Islet precursor cell (in vitro differentiated cells): ENCODE measurements at places on chromosomes 16 and 17.

- peak; percentile 75 for DNase-seq
Observed at GRCh38 chr17:27980043-27980442, 62.4 kb upstream of the NLK start.

- DNase-seq = peak; percentile 94
Observed at GRCh38 chr17:79728169-79728907, 2.4 kb upstream of the ENPP7 start.

DNA sequence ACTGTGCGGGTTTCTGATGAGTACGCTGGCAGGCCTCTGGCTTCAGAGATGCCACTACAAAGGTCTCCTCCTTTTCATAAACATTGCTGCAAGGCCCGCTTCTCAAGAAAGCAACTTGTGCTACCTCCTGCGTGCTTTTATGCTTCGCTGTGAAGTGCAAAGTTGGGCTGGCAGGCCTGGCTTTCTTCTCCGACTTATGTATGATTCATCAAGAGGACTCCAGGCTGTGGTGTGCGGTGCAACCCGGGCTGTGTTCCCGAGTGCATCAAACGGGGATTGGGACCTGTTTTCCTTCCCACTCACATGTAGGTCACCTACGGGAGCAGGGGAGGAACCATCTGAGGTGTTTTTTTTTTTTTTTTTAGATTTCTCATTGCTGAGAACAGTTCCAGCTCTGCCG, 534.1 kb downstream of the WWOX start:
- DNase-seq = peak; percentile 88

DNA sequence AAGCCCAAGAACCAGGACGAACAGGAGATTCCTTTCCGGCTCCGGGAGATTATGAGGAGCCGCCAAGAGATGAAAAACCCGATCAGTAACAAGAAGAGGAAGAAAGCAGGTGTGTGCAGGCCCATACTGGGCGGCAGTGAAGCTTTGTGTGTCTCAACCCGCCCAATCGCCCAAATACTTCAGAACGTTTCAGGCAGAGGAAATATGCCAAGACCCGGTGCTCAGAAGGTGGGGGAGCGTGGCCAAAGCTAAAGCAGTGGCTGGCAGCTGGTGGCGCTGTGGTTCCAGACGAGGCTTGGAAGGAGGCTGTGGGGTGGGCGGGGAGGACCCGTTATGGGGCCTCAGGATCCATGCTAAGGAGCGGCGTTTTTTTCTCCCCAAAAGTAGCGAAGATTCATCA, 1.2 kb downstream of the CCDC137 start:
- peak; percentile 69 for DNase-seq

- no peak for DNase-seq
Observed at GRCh38 chr17:60559659-60559994, 33.6 kb upstream of the APPBP2 start.

GRCh38 chr17:27569884-27570577, 61.0 kb upstream of the LGALS9 start:
- no peak for DNase-seq

DNA sequence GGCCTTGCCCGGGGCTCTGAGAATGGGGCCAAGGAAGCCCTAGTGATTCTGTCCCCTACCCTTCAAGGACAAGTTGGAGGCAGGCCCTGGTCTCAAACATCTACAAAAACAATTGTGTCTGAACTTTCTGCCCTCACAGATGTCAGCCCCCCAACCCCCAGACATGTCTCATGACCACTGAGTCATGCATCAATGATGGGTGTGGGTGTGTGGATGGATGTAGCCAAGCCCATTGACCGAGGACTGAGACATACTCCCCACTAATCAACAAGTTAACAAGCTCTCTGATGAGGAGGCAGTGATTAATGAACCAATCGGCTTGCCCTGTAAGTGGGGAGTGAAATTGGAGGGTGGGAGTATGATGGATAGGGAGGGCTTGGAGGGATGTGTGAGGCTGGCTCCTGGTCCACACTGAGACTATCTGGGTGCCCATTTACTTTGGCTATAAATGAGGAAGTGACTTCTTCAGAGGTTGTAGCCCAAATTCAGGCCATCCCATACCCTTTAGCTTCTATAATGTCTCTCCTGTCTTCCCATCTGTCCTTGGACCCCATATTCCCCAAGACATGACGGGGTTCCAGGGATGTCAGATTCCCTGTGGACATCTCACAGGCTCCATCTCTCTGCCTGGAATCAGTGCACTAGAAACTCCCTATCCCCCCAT, 97.1 kb upstream of the TMEM97 start:
- no peak for DNase-seq

DNA sequence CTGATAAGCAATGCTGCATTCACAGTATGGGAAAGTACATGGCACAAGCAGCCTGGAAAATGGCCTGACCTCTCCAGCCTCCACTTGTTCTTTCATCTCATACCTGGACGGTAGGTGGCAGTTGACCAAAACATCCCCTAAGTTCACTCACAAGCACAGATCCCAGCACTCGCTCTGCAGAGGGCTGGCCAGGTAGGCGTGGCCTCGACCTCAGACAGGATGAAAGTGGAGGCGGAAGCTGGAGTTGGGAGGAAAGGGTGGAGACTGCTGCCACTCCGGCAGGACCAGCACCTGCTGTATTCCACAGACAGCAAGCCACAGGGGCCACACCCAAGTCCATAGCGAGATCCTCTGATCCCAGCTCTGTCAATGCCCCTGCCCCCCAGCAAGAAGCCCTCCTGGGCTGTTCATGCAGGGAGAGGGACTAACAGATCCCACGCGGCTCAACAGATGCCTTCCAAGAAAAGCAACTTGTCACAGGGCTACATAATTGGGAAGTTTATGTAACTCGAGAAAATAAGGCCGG, 31.3 kb downstream of the ZCCHC14 start:
- peak; percentile 99 for DNase-seq

GRCh38 chr16:62066747-62067146, 30.5 kb upstream of the CDH8 start:
- no peak for DNase-seq

- no peak for DNase-seq
Observed at GRCh38 chr17:39194985-39195524, 2.4 kb downstream of the CACNB1 start.

DNA sequence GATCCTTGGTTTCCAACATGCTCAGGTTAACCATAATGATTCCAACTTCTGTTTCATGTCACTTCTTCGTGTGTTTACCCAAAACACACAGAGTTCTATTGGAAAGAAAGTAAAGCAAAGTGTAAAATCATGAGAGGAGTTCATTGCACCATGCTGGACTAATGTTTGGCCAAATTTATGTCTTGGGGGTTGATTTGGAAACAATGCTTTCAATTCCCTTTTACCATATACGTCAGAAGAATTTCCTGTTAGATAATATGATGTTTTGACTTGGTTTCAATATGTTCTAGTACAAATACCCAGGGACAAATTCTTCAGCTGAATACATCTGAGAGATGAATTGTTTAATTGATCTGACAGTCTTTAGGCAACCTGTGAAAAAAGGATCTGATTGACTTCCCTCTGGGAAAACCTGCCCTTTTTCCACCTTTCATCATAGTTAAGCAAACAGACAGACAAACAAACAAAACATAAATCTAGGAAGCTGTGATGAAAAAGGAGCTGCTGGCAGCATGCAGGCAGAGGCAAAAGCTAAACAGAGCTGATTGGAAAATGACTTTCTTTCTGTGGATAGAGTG, 26.0 kb upstream of the MPHOSPH6 start:
- no peak for DNase-seq

- no peak for DNase-seq
Observed at GRCh38 chr17:78818932-78819331, 21.7 kb downstream of the USP36 start.

DNA sequence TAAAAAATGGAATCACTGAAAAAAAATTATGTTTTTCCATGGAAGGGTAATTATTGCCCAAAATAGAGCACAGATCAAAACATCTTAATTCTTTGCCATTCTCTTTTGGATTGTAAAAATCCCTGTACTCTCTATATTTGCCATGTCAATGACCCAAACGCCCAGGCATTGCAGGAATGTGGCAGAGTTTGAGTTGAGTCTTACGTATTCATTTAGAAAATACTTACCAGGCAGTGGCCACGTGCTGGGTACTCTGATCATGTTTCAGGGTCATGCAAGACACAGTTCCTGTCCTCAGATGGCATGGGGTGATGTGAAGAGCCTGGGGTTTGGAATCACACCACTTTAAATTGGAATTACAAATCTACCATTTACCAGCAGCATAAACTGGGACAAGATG, 267.7 kb downstream of the ABCC12 start:
- DNase-seq = peak; percentile 84

GRCh38 chr17:73834684-73835343, 190.6 kb upstream of the SDK2 start:
- DNase-seq = no peak

DNA sequence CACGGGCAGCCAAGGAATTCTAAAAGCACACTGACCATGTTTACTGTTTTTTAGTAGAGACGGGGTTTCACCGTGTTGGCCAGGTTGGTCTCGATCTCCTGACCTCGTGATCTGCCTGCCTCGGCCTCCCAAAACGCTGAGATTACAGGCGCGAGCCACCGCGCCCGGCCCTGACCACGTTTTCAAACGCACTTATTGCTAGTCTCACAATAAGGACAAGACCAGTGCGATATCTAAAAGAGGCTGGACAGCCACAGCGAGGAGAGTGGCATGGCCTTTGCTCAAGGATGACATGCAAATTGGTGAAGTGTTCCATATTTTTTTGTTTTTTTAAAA, 35.0 kb upstream of the CLEC18B start:
- no peak for DNase-seq

DNA sequence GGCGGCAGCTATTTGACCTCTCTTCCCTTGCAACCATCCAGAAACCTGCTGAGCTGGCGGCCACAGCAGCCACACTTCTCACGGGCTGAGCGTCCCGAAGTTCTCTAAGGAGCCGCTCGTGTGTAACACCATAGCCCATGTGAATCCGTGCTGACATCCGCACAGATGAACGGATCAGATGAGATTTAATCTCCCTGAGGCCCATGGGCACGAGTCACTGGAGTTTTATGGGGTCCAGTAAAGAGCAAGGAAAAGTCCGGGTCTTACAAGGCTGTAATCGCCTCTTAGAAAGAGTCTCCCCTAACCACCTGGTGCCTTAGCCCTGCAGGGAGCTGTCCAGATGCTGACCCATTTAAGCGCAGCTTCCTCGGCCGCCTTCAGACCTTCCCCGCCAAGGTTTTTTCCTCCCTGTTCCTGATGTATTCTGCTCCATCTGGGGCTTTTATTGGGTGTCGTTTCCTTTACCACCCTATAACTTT, 5.5 kb upstream of the CACNG5 start:
- DNase-seq = peak; percentile 91

DNA sequence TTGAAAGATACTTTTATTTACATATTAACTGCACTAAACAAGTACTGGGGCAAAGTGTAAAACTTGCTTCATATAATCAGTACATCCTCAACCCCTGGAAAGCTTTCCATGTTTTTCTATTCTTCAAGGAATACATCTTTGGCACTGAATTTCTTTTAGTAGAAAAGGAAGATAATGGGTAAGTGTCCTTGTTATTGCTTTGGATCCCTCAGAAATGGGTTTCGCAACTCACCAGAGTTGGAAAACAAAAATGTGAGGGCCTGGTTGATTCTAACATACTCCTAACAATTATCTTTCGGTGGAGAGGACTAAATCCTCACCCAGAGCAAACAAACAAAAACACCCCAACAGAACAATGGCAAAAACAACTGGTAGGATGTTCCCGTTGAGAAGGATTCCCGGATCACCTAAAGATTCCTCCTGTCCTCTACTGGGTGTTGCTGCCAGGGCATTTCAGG, 120.4 kb downstream of the PARN start:
- peak; percentile 45 for DNase-seq

DNA sequence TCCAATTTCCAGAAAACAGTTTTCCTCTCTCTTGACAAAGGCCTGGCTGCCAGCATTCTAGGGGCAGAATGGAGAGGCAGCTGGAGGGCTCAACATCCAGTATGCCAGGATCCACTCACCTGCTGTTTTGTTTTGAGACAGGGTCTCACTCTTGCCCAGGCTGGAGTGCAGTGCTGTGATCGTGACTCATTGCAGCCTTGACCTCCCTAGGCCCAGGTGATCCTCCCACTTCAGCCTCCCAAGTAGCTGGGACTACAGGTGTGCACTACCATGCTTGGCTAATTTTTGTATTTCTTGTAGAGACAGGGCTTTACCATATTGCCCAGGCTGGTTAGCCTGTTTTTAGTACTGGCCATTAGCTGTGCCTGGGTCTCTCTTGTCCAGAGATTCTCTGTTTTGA, 29.1 kb upstream of the FOXJ1 start:
- peak; percentile 33 for DNase-seq
